Stimulated activated CD4-positive, alpha-beta T cell treated with anti-CD3 and anti-CD28 coated beads, Interleukin-4, amount 100 ng/mL, for 48 hours (primary cell): ENCODE measurements at places on chromosomes 3 and 15.

- no peak for DNase-seq
Observed at GRCh38 chr3:63353383-63353782, 75.3 kb downstream of the SYNPR start.

- no peak for DNase-seq
Observed at GRCh38 chr3:193680220-193680619, 87.2 kb downstream of the OPA1 start.

- no peak for DNase-seq
Observed at GRCh38 chr15:79960502-79961212, 10.3 kb downstream of the BCL2A1 start.

DNA sequence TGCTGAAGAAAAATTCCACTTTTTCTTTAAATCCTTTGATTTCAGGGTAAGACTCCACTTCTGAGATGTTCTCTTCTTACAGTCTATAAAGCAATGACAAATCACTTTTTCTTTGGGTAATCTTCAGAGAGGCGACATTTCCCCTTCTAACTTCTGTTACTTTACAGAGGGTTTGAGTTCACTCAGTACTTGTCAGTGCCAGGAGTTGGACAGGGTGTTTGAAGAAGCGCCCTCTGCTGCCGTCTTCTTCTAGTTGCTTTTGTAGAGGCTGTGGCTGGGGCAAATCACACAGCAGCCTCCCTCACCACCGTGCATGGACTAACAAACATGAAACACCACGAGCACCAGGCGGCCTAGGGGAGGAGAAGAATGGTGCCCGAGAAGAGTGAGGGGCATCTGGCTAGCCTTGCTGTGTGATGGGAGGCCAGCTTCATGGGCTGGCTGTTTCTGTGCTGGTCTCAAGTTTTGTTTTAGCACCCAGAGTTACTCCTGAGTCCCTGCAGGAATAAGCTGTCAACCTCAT is at the start of gene CD80:
Gene CD80 (minus strand): TSS at position 174 of the 523 bp plus-strand sequence. CDS start 1,886 bp downstream, outside the sequence.
- DNase-seq: peak; percentile 62

- DNase-seq: no peak
Observed at GRCh38 chr3:48409291-48410201, 20.3 kb downstream of the PLXNB1 start.

DNA sequence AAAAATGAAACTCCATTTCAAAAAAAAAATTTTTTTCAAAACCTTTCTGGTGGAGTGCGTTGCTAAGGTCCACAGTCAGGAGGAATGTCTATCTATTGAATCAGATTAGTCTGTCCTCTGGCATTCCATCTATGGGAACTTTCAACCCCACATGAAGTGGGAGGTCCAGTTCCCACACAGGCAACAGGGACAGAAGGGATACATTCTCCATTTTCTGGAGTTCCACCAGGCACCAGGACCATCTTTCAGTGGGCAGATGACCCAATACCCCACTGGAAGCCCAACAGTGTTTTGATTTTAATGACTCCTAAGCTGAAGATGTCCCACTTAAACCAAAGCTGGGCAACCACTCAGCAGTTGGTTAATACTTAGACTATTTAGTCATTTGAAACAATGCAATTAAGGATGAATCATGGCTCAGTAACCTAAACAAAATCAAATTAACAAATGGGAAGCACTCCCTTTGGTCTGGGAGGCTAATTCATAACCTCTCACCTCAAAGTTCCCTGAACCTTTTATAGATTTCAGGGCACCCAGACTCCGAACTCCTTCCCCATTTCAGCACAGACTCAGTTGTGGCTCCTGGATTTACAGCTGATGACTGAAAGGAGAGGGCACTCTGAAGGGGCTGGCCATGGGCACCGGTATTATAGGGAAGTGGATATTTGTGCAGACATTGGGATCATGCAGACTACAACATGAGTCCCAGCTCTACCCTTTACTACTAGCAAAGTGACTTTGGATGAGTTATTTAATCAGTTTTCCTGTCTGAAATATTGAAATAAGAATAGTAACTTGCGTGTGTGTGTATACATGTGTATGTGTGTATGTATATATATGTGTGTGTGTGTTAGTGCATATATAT is 264.3 kb upstream of the LRTM1 start:
- no peak for DNase-seq

- no peak for DNase-seq
Observed at GRCh38 chr3:126982126-126982470, 817 bp upstream of the PLXNA1 start.

GRCh38 chr3:46926871-46927717 is 49.5 kb downstream of the CCDC12 start:
- no peak for DNase-seq

DNA sequence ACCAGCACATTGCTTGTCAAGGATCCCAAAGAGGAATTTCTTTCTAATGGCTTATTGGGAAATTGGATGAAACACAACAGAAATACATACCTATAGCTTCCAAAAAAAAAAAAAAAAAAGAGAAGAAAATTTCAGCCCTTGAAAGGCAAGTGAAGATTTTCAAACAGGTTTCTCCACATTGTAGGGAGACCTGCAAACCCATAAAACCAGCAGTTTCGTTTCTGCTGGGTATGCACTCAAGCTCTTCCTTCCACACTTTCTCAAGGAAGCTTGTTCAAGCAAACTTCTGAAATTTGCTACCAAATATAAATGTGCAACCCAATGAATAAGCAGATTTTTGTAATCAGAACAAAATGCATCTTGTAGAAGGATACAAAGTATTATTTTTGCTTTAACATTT is 15.9 kb upstream of the SH3BP5 start:
- DNase-seq: no peak

- no peak for DNase-seq
Observed at GRCh38 chr15:62296756-62297507, 131.8 kb upstream of the C2CD4B start.

GRCh38 chr15:71743861-71744382 is 66.4 kb upstream of the NR2E3 start:
- DNase-seq: peak; percentile 46

GRCh38 chr15:25242166-25242879 is 196.5 kb downstream of the UBE3A start:
- DNase-seq: no peak

DNA sequence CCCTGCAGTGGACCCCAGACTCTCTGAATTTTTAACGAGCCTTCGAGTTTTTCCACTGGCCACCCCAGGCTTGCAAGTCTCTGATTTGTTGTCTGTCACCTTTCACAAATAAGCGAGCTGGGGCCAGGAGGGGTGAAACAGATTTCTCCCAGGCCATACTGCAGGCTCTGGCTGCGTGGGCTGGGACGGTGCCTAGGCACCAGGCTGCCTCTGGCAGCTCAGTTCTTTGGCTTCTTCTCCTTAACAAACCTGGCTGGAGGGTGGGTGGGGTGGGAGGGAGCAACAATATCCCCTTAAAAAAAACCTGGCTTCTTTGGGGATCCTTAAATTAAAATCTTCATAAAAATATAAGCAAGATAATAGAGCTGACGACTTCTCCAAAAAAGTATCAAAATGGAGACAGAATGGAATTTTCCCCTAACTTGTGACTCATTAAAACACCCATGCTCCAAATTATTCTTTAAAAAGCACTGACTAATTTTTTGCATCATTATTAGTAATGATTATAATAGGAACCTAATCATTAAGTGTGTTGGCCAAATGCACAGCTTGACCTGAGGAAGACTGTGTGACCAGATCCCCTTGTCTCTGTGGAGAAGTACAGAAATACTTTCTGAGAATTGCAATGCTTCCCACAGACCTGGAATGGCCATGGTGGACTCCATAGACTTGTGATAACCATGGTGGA is 84.1 kb downstream of the SNRK start:
- DNase-seq: no peak

GRCh38 chr3:9117220-9117619 is 132.2 kb downstream of the SRGAP3 start:
- DNase-seq: no peak

- DNase-seq: no peak
Observed at GRCh38 chr3:12522721-12523120, 22.6 kb downstream of the MKRN2OS start.

GRCh38 chr15:40310001-40310959 is 2.5 kb upstream of the PLCB2 start:
- peak; percentile 54 for DNase-seq

DNA sequence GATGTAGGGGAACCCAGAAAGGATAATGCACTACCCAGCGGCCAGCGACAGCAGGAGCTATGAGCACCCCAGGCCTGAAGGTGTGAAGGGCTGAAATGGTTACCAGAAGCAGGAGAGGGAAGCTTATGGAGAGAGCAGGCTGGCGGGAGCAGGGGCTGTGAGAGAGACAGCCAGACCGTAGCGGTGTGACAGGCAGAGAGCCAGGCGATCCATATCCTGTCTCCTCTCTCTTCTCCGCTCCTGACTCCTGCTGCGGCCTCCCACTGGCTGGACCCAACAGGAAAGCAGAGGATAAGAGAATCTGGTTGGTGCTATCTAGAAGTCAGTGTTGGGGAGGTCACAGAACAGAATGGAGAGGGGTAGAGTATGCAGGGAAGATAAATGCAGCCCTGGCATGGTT is 49.9 kb downstream of the BTD start:
- DNase-seq: no peak

DNA sequence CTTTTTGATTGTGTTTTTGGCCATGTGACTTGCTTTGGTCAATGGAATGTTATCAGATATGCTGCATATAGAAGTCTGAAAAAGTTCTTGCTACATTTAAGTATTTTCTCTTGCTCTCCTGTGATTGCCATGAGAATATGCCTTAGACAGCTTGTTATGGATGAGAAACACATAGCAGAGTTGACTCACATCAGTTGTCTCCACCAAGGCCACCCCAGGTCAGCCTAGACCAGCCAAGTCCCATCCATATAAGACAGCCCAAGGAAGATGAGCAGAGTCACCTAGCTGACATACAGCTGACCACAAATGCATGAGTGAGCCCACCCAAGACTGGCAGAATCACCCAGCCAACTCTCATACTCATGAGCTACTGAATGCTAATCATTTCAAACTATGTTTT is 153.0 kb downstream of the THRB start:
- no peak for DNase-seq

- DNase-seq: no peak
Observed at GRCh38 chr3:58627570-58627885, 39.0 kb downstream of the FAM3D start.

DNA sequence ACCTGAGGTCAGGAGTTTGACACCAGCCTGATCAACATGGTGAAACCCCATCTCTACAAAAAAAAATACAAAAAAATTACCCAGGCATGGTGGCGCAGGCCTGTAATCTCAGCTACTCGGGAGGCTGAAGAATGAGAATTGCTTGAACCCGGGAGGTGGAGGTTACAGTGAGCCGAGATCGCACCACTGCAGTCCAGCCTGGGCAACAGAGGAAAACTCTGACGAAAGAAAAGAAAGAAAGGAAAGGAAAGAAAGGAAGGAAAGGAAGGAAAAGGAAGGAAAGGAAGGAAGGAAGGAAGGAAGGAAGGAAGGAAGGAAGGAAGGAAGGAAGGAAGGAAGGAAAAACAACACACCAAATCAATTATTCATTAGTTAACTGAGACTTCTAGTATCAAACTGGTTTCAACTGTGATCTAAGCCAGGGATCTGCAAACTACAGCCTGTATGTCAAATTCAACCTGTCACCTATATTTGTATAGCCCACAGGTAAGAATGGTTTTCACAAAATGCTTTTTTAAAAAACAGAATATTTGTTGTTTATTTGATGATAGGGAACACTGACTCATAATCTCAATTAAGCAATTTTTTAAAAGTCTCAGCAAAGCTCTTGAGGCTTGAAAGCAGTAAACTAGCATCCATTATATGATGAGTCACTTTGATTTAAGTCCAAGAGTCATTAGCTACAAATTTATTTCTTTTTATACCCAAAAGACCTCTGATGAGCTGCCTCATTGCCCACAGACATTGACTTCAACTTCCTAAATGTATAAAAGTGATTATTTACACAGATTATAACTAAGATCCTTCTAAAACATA is 127.6 kb downstream of the TBL1XR1 start:
- no peak for DNase-seq

GRCh38 chr3:79392479-79392878 is 375.3 kb downstream of the ROBO1 start:
- no peak for DNase-seq

DNA sequence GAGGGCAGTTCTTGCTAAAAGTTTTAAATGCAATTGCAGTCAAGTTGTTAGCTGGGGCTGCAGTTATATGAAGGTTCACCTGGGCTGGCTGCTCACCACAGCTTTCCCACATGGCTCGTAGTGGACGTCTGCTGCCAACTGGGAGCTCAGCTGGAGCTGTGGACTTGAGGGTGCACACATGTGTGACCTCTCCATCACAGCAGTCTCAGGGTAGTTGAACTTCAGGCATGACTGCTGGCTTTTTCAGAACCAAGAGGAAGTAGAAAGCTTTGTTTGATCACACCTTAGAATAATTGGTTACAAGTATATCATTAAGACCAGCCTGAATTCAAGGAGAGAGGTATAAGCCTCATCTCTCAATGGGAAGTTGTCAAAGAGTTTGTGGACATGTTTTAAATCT is 74.1 kb downstream of the CHL1 start:
- DNase-seq: no peak

DNA sequence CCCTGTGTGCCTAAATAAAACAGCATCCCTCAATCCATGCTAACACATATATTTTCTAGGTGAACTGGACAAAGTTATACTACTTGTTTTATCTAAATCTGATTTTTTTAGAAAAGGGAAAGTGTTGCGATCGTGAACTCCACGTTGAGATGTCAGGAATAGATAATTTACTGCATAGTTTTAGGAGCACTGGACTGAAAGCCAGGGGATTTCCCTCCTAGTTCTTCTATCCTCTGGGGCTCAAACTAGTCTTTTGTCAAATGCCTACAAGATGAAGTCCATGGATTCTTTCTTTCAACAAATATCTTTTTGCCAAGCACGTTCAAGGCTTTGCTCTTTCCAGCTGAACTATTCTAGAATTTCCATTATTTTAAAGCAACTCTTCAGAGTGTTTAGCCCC is 617 bp upstream of the HPS3 start:
- no peak for DNase-seq

- no peak for DNase-seq
Observed at GRCh38 chr3:197906850-197907187, 43.2 kb upstream of the RPL35A start.

DNA sequence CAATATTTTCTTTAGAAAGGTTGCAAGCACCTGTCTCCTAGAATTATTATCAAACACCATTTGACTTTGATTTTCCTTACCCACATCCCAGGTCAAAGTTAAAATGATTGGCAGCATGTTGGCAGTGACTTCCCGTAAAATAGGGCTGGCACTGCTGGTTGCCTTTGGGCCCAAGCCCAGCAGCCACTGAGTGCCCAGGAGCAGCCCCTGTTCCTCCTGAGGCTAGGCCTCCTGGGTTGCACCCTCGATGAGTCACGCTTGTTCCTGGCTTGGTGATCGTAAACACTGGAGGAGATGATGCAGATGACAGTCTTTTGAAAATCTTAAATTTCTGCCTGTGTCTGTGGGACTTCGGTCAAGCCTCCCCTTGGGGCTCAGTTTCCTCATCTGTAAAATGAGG is 290.0 kb downstream of the TLE3 start:
- DNase-seq: no peak

DNA sequence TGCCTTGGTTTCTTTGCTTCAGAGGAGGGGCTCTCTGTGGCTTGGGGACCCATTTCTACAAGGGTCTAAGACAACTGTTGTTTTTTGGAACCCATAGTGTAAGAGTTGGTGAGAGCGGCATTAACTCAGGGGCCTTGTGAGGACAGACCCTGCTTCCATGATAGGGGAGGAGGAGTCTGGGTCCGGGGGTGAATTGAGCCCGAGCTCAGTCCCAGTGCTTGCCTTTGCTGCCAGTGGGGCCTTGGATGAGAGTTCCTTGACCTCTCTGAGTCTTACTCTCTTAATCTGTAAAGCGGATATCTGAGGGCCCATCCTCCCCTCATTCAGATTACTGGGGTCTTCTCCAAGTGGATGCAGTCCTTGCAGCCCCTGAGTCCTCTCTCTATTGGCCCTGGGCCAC is 74.2 kb downstream of the EEFSEC start:
- DNase-seq: no peak

- DNase-seq: no peak
Observed at GRCh38 chr15:68205954-68206539, 915 bp upstream of the CALML4 start.
